ENCODE measurements at places on chromosomes 7 and 10.

DNA sequence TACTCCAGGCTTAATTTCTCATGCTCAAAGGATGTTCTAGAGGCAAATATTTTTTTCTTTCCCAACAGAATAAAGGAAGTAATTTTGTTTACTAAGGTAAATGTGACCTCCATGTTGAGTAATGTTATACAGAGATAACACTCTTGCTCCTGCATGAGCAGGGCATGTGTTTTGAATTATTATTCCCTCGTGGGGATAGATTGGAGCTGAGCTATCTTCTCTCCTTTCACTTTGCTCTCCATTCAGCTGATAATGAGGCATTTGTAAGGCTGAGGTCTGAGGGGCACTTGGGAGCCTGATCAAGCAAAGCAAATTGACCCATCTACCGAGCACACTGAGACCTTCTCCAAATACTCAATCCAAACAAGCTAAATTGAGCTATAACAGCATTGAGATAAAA, 50.7 kb upstream of the GHITM start:
- DNase-seq: no peak

- no peak for DNase-seq
Measured at GRCh38 chr10:11975795-11976194, 66.8 kb downstream of the UPF2 start.

DNA sequence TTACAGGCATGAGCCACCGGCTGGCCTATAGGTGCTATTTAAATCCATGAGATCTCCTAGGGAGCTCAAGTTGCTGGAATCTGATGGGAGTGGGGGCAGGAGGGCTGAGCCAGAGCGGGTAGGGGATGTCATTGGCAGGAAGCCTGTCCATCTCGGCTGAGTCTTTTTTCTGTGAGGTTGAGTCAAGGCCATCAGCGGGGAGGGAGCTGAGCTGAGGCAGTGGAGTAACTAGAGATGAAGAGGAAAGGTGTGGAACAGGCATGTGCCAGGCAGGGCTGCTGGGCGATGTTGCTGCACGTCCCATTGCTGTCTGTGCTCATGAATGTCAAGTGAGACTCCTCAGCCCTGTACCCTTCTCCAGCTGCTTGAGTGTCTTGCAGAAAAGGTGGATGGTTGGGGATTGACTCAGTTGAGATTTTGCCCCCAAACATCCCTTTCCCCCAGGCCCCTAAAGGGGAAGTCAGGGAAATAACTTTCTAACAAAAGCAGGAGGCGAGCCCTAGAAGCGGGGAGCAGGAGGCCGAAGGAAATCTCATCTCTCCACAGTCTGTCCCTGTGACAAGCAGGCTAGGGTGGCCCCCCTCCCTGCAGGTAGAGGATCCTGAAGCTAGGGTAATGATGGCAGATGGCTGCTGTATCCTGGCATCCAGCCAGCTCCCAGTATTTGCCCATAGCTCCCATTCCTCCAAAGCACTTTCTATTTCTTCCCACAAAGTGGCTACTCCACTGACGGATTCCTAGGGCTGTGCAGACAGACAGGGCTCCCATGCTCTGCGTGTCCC, 5.4 kb downstream of the ATP6V1F start:
- peak; percentile 35 for DNase-seq

GRCh38 chr10:1345368-1345767, 289.2 kb downstream of the WDR37 start:
- no peak for DNase-seq

DNA sequence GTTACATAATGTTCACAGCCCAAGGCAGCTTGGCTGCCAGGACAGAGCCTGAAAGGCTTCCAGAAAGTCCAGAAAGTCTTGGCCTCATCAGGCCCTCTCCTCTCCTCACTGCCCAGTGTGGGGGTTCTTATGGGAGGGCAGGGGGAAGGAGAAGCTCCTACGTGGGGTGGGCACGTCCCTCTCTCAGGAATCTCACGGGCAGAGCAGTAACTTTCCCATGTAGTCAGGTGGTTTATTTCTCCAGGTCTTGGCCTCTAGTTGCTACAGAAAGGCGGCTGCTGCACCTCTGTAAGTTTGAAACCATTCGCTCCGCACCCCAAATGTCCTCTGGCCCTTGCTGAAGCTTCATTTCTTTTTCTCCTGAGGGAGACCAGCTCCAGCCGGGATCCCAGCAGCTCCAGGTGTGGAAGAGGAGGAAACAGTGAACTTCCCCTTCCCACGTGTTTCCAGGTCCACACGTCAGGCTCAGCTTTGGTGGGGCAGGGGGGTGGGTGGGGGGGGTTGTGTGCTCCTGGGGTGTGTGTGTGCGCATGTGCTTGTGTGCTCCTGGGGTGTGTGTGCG, 320.3 kb downstream of the WDR37 start:
- no peak for DNase-seq

GRCh38 chr10:21885940-21886339, 117.6 kb downstream of the DNAJC1 start:
- DNase-seq: no peak

DNA sequence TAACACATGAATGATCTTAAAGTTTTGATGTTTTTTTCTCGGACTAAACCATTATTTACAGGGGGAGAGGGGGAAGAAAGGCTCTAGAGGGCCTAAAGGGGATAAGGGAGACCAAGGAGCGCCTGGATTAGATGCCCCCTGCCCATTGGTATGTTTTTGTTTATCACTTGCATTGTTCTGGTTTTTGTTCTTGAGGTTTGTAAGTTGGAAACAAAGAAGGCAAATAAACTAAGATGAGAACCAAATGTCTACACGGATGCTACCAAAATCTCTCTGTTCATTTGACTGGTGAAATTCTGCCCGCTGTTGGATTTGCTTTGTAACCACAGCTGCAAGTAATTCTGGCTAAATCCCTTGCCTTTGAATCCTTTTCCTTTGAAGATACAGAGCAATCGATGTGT, 99.8 kb upstream of the MACROH2A2 start:
- no peak for DNase-seq

DNA sequence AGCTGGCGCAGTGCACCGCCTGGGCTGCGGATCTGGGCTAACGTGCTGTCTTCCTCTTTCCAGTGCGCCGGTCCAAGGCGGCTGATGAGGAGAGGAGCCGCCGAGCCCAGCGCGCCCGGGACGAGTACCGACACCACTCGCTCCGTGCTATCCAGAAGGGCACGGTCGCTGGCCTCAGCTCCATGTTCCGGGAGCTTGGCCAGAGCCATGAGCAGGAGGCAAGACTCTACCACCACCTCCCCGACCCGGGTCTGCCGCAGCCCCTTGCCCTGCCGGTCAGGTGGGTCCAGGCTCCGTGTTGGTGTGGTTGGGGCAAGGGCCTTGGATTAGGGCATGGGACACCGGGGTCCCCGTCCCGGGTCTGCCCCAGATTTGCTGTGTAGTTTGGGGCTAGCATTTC, 65.8 kb downstream of the SH2D4B start:
- DNase-seq: no peak

- no peak for DNase-seq
Measured at GRCh38 chr7:139734395-139734794, 43.4 kb downstream of the HIPK2 start.

- DNase-seq: no peak
Measured at GRCh38 chr7:23981314-23981713, 271.3 kb downstream of the STK31 start.

DNA sequence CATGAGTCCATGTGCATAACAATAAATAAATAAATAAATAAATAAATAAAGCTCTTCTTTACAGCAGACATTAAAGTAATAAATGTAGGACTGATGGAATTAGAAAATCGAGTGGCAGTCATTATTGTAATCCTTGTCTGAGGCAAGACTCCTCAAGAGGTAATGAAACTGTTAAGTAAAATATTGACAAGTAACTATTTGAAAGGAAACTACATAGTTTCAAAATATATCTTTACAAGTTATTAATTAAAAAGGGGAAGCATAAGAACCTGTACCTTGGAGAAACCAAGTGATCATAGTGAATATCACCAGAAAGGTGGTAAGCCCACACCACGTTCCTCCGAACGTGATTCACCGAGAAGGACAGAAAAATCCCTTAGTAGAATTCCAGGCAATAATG, 285.6 kb upstream of the SORCS1 start:
- no peak for DNase-seq

- no peak for DNase-seq
Measured at GRCh38 chr7:38928506-38928905, 19.5 kb upstream of the VPS41 start.

DNA sequence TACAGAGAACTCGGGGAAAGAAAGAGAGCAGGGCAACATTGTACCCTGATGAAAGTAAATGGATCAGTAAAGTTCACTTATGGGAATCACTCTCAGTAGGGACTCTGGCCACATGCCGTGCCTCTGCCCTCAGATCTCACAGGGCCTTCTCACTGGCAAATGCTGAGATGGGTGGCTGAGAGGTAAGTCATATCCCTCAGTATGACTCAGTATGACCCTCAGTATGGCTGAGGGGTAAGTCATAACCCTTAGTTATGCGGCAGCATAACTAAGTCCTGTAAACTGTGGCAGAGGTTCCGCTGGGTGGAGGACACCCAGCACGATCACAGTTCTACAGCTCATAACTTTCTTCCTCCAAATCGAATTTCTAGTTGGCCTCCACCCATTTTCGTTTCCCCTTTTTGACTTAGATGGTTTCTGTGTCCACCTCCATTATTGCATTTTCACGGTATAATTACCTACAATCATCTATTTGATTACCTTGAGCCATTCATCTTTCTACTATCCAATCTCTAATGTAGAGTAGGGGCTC, 26.5 kb upstream of the WNT16 start:
- no peak for DNase-seq

DNA sequence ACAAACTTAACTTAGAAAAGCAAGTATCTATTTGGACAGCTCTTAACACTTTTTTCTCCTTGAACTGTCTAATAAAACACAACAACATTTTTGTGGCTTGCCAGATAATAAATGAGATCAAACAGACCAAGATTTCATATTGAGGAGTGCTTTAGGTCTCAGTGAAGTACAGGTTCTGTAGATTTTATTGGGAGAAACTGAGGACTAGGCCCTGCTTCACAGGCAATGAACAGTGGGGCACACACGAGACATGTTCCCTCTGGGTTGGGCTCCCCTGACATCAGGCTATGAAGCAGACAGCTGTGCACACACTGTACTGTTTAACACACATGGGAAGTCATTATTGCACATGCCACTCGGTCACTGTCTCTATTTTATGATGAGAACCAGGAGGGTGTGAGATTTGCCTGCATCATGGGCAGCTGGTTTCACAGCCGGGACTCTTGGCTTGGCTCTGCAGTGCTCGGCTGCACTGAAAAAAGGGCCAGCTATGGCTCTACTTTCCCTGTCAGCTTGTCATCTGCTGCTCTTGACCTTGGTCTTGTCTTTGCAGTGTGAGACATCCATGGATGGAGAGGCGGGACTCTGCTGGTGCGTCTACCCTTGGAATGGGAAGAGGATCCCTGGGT, 4.2 kb downstream of the IGFBP1 start:
- DNase-seq: no peak

DNA sequence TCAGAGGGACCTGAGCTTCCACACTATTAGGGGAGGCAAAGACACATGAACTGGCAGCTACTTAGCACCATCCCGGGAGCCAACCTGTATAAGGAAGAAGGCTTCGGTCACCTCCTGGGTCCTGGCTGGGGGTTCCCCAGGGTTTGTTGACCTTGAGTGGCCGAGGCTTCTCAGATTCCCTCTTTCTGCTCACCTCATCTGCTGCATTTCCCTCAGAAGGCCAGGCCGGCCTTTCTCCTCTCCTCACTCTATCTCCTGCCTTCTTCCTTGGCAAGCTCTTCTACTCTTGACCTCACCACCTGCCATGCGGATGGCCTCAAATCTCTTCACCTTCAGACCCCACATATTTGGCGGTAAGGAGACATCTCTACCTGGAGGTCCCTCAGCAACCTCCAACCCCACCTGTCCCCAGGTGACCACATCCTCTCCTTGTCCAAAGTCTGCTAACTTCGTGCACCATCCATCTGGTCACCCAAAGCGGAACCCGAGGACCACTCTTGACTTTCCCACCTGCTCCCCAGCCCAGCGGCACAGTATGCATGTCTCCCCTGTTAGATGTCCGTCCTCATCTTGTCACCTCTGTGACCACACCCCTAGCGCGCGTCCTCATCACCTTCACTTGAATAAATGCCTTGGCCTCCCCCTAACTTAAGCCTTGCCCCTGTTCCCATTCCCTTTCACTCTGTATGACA, 133.8 kb upstream of the UNC5B start:
- DNase-seq: no peak

- no peak for DNase-seq
Measured at GRCh38 chr7:11751315-11751714, 80.7 kb downstream of the THSD7A start.

DNA sequence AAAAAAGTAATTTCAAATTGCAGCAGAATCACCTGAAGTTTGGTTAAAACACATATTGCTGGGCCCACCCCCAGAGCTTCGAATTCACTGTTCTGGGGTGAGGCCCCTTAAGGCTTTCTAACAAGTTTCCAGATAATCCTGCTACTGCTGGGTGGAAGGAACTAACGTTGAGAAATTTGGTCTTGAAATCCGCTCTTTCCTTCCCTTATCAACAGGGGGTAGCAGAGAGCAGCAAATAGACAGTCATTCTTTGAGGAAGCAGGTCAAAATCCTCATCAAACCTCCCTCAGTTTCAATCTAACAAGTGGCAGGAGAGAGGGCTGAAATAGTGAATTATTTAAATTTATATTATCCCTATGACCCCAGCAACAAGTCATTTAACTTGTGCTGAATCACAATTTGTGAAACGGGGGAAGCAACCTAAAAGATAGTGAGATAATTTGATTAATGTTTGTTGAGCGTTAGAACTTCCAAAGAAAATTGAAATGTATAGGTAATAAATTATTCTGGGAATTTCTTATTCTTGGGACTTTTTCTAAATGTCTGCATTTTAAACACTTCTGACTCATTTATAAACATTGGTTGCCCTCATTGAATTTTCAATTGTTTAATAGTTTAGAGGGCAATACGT, 21.7 kb upstream of the MALSU1 start:
- peak; percentile 38 for DNase-seq

- DNase-seq: no peak
Measured at GRCh38 chr7:135774284-135774683, 25.7 kb upstream of the FAM180A start.

GRCh38 chr7:129356176-129356575, 78.1 kb upstream of the STRIP2 start:
- no peak for DNase-seq

GRCh38 chr10:33229949-33230267, 104.6 kb downstream of the NRP1 start:
- no peak for DNase-seq

DNA sequence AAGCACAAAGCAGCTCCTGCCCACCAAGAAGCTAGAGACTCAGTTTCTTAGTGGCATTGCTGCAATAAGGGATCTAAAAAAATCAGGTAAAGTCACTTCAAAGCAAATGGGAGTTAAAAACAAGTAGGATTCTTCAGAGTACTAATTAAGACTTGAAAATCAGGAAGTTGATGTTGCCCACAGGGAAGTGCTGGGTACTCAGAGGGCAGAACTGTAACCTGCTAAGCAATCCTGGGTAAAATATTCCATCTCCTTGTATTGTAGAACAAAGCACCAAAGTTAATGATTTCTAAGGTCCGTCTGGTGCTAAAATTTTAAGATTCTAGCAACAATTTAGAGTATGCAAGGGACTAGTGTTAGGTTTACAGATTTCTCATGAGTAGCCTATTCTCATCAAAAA, 8.3 kb downstream of the PEX1 start:
- no peak for DNase-seq
